Activated naive CD4-positive, alpha-beta T cell (primary cell): ENCODE measurements at places on chromosomes 1 and 21.
A peak's percentile ranks its signal among the peaks of the same experiment; 100 is the strongest.

GRCh38 chr1:14923727-14924452 is 229.7 kb upstream of the TMEM51 start:
- no peak for DNase-seq

DNA sequence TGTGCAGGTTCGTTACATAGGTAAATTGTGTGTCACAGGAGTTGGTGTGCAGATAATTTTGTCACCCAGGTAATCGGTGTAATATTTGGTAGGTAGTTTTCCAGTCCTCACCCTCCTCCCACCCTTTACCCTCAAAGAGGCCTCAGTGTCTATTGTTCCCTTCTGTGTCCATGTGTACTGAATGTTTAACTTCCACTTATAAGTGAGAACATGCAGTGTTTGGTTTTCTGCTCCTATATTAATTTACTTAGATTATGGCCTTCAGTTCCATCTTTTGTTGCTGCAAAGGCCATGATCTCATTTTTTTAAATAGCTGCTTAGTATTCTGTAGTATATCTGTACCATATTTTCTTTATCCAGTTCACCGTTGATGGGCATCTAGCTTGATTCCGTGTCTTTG is 87.3 kb downstream of the RPS6KC1 start:
- DNase-seq = no peak

GRCh38 chr1:193094112-193094511 is 11.1 kb downstream of the GLRX2 start:
- DNase-seq = no peak

- no peak for DNase-seq
Observed at GRCh38 chr1:81032973-81033425, 767.7 kb upstream of the ADGRL2 start.

GRCh38 chr1:46181343-46182260 is 5.3 kb upstream of the P3R3URF start:
- DNase-seq = no peak

- no peak for DNase-seq
Observed at GRCh38 chr1:29540801-29541357, 304.6 kb downstream of the PTPRU start.

DNA sequence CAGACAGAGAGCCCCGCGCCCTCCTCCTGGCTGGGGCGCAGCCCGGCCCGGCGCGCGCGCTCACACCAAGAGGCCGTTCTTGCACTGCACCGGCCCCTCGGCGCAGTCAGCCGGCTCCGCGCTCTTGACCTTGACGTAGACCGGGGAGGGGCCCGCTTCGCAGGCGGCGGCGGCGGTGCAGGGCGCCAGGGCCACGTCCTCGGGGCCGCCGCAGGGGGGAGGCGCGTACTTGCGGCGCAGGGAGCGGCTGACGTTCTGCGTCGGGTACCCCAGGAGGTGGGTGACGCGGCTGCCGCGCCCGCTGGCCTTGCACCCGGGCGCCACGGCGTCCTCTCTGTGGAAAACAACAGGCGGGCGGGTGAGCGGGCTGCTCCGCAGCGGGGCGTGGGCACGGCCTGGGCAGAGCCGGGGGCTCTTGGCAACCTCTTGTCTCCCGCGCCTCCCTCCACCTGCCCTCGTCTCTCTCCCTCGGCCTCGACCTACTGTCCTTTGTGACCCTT is 7.7 kb downstream of the VSIG8 start:
- DNase-seq = peak; percentile 49

DNA sequence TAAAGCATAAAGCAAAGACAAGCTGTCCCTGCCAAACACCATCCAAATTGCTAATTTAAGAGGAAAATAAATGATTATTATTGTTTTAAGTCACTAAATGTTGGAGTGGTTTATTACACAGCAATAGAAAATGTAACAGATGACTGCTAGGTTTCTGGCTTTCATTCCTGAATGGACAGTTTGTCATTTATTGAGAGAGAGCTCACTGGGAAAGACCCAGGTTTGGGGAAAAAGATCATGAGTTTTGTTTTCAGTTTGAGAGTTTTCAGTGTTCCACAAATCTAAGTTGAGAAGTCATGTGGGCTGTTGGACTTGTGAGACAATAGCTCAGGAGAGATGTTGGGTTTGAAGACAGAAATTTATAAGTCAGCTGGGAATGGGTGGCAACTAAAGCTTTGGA is 5.4 kb downstream of the GPA33 start:
- DNase-seq = no peak

DNA sequence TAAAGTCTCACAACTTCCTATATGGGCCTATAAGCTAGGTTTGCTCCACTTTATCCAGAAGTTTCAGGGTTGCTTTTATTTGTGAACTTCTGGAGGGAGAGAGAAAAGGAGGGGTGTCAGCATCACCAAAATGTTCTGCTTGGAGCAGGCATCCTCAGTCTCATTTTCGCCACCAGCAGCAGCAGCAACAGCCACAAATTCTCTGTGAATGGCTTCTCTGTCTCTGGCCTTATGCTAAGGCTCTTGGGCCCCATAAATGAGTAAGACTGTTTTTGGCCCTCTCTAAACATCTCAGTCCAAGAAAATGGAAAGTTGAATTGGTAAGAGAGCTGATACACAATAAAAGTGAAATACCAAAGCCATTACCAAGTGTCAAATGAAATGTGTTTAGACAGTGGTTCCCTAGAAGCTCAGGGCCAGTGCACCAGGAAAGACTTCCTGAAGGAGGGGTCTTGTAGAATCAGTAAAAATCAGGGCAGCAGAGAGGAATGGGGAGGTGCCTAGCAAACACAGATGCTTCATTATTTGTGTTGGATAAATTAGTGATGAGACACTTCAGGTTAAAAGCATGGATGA is 53.0 kb upstream of the SPATA6 start:
- DNase-seq = no peak

- no peak for DNase-seq
Observed at GRCh38 chr1:155645034-155645598, 35.1 kb downstream of the MSTO1 start.

GRCh38 chr1:14363707-14364413 is 234.6 kb upstream of the KAZN start:
- DNase-seq = no peak

- no peak for DNase-seq
Observed at GRCh38 chr1:200985481-200985880, 38.0 kb downstream of the KIF21B start.

DNA sequence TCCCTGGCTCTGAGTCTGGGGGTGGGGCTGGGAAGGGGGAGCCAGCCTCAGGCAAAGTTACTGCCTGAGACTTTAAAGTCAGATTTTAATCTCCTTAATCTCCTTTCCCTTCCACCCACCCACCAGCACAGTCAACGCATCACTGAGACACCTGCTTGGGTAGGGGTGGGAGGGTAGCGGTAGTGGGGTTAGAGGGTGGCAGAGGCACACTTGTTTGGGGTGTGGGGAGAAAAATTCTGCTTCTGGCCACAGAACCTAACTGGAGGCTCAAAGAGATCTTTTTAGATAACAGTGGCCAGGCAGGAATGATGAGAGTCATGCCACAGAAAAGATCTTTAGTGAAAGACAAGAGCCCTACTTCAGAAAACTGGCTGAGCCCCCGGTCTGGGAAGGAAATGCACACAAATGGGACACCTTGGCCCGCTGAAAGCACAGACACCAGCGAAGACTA is 44.1 kb downstream of the CD247 start:
- no peak for DNase-seq

GRCh38 chr21:42142627-42143026 is 71.5 kb downstream of the UMODL1 start:
- no peak for DNase-seq

GRCh38 chr1:44828841-44829440 is 14.1 kb downstream of the PTCH2 start:
- no peak for DNase-seq

- DNase-seq = peak; percentile 14
Observed at GRCh38 chr1:21651214-21652042, 17.7 kb downstream of the RAP1GAP start.

DNA sequence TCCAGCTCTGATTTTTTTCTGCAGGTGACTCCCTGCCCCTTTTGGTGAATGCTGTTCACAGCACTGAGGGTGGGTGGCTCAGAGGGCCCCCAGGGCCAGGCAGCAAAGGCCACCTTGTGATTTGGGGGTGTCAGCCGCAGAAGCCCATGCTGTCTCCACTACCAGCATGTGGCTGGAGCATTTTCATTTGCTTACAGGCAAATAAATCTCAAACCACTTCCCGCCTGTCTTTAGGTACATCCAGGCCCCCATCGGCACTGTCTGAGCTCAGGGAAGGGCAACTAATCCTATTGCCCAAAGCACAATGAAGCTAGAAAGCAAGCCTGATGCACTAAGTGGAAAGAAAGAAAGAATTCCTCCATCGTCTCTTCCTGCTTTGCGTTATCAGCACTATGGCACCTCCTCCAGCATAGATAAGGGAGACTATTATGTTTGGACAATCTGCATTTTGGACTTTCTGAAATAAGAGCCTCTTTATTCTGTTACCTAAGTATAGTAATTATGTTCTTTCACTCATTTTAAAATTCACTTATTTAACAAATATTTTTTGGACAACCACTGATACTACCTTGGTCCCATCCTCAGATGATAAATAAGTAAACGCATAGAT is 100.5 kb upstream of the TLR5 start:
- no peak for DNase-seq

DNA sequence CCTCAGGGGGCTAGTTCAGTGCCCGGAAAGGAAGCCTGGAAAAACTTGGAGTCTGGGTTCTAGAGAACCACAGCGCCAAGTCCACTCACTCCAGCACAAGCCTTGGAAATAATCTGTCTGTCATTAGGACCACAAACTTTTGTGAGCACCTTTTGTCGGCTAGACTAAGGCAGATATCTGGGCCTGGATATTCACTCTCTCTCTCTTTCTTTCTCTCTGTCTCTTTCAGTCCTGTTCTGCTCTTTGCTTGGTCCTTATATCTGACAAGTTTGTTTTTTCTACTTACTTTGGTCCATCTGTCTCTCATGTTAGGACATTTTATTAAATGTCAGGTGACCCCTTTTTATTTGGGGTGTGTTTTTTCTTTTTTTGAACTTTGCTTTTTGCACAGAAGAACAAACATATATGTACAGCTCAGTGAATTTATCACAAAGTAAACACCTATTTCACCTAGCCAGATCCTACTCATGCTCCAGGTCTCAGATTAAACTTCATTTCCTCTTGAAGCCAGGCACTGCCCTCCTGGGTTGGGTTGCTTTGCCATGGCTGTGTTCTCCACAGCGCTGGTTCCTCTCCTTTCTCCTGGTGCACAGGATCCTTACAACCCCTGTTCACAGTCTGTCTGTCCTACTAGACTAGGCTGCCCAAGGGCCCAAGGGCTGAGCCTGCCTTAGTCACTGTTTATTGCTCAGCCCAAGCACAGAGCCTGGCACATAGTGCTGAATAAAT is 40.8 kb downstream of the TCEANC2 start:
- no peak for DNase-seq

DNA sequence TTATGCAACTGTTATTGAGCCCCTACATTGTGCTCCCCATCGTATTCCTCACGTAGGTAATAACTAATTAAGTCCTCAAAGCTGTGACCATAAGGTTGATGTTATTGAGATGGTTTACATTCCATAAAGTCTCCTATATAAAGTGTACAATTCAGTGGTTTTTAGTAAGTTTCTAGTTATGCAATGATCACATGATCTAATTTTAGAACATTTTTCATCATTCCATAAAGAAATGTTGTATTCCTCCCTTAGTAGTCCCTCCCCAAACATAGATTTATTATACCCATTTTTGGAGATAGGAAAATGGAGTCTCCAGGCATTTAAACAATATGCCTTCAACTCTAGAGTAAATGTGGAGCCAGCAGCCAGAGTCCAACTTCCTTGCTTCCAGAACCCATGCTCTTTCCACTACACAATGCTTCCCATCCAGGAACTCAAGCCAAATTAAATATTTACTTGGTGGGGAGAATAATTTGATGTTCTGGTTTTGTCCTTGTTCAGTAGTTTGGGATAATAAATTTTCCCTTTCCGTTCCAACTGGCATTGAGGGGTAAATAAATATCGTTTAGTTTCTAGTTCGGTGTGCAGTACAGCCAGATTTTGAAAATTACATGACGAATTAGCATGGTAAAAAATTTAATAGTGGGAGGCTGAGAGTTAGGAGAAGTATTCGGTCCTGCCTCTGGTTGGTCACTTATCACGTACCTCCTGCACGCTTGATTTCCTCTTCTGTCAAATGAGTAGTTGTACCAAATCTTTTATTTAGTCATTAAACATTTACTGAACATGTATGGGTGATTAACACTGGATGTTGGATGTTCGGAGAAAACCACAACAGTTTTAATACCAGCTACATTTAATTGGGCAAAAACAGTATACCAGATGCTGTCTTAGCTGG is 66.3 kb downstream of the CACHD1 start:
- no peak for DNase-seq

- DNase-seq = no peak
Observed at GRCh38 chr1:208336137-208336518, 91.9 kb upstream of the PLXNA2 start.

- no peak for DNase-seq
Observed at GRCh38 chr1:169873582-169874199, 20.0 kb downstream of the SCYL3 start.

DNA sequence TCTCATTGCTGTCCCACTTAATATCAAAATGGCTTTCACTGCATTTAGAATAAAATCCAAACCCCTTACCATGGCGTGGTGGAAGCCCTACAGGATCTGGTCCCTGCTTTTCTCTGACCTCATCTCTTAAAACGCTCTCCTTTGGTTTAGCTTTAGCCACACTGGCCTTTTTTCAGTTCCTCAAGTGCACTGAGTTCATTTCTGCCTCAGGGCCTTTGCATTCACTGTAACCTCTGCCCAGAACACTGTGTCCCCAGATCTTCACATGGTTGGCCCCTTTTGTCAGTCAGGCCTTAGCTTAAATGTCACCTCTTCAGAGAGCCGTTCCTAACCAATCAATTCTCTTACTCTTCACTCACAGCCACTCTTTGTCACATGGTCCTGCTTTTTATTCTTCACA is 21.5 kb downstream of the BCL9 start:
- DNase-seq = no peak

GRCh38 chr1:151346082-151346768 is 827 bp downstream of the RFX5 start:
- DNase-seq = no peak

DNA sequence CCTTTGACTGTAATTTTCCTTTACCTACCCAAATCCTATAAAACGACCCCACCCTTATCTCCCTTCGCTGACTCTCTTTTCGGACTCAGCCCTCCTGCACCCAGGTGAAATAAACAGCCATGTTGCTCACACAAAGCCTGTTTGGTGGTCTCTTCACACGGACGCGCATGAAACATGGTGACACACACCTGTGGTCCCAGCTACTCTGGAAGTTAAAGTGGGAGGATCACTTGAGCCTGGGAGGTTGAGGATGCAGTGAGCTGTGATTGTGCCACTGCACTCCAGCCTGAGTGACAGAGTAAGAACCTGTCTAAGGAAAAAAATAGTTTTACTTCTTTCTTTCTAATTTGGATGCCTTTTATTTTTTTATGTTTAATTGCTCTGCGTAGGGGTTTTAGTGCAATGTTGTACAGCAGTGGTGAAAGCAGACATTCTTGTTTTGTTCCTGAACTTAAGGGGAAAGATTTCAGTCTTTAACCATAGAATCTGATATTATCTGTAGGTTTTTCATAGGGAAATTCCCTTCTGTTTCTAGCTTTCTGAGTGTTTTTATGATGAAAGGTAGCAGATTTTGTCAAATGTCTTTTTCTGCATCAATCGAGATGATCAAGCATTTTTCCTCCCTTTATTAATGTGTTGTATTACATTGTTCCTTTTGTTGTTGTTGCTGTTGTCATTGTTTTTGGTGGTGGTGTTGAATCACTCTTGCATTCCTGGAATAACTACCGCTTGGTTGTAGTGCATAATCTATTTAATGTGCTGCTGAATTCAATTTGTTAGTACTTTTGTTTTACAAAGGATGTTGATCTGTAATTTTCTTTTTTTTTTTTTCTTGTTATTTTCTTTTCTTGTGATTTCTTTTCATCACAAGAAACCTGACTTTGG is 497.4 kb downstream of the DISC1 start:
- DNase-seq = no peak

GRCh38 chr1:197319631-197320030 is 51.6 kb downstream of the CRB1 start:
- DNase-seq = no peak
